IPS-NIHi11 (cell line): ENCODE measurements at places on chromosomes 5 and 9.

GRCh38 chr5:136133922-136134379 lies 1.3 kb downstream of the SMAD5 start:
- DNase-seq = no peak

- DNase-seq = no peak
Observed at GRCh38 chr5:148760945-148761638, 65.3 kb upstream of the ADRB2 start.

- DNase-seq = no peak
Observed at GRCh38 chr9:134558124-134558905, 83.3 kb upstream of the COL5A1 start.

GRCh38 chr9:12916042-12916441 lies 141.2 kb downstream of the LURAP1L start:
- peak; percentile 24 for DNase-seq

GRCh38 chr5:7074176-7074575 lies 321.8 kb upstream of the ADCY2 start:
- no peak for DNase-seq

GRCh38 chr9:134689321-134690181 lies 47.9 kb downstream of the COL5A1 start:
- DNase-seq = peak; percentile 94

GRCh38 chr5:60843386-60843935 lies 608 bp downstream of the ELOVL7 start:
- peak; percentile 46 for DNase-seq

GRCh38 chr5:19605846-19606407 lies 382.1 kb downstream of the CDH18 start:
- no peak for DNase-seq
